Activated CD4-positive, alpha-beta T cell treated with anti-CD3 and anti-CD28 coated beads, Interleukin-2, amount 50 U/mL, for 24 hours (primary cell): ENCODE measurements at places on chromosomes 5 and 9.

- DNase-seq: no peak
Measured at GRCh38 chr5:124080256-124080655, 568.3 kb downstream of the CSNK1G3 start.

GRCh38 chr5:143008809-143009521 is 238.8 kb downstream of the ARHGAP26 start:
- DNase-seq: peak; percentile 85

DNA sequence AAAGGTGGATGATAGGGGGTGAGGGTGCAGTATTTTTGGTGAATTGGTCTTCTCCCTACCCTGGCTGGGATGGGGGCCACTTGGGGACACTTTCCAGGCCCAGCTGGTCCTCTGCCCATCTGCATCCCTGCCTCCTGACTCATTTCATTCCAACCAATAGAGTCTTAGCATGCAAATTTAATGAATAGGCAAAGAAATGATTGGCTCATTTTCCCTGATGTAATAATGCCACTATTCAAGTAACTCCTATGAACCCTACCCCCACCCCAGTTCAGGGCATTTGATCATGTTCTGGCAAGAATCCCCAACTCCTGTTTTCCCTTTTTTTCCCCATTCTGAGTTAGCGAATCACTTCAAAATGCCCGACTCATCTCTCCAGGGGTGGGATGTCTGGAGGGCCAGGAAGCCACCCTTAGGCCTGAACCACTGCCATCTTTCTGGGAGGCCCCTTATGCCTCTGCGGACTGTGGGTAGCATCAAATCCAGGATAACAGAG is 56.7 kb downstream of the PCDH1 start:
- DNase-seq: no peak

GRCh38 chr9:108668938-108669335 is 186.8 kb downstream of the ACTL7B start:
- no peak for DNase-seq

DNA sequence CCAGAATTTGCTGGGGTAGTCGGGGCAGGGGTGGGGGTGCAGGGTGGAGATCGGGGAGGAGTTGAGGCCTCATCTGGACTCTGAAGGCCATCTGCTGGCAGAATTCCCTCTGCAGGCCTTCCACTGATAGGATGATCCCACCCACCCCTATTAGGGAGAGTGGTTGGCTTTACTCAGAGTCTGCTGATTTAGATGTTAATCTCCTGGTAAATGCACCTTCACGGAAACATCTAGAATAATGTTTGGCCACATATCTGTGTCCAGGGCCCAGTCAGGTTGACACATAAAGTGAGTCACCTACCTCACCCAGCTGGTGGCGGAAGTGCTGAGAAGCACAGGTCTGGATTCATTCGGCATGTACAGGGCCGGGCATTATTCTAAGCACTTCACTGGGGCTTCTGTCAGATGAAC is 50.0 kb downstream of the DAPK1 start:
- no peak for DNase-seq

GRCh38 chr9:126461029-126461428 is 134.4 kb downstream of the MVB12B start:
- no peak for DNase-seq

GRCh38 chr5:168097876-168098653 is 193.4 kb upstream of the WWC1 start:
- DNase-seq: no peak

DNA sequence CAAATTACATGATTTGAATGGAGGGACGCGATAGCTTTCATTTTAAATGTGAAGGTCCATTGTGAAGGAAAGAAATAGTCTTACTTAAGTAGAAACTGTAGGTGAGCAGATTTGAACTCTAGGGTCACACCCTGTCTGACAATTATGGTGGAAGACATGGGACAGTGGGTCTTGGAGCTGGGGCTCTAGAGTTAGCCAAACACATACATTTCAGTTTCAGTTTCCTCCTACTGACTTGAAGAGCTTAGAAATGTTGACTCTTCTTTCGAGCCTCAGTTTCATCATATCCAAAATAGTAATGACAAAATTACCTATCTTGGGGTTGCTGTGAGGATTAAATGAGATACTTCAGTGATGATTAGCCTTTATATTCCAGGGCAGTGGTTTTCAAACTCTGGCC is 314.2 kb downstream of the NTRK2 start:
- DNase-seq: no peak

GRCh38 chr5:110752953-110753352 is 14.1 kb downstream of the SLC25A46 start:
- no peak for DNase-seq

- DNase-seq: no peak
Measured at GRCh38 chr9:115615821-115616665, 498.1 kb upstream of the TNC start.

DNA sequence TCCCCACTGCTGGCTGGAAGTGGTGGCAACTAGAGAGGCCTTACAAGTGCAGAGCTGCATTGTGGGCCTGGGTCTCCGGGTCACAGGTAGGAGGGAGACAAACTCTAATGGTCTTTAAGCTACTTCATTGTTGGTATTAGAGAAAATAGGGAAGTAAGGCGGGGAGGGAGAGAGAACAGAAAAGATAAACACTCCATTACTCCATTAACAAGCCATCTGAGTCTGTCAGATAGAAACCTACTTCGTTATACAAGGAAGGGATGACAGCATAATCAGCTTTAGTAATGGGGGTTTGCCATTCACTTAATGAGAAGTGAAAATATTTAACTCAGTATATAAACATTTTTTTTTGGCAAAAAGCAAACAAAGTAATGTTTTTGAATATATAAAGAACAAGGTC is 107.4 kb downstream of the TLE1 start:
- DNase-seq: no peak

DNA sequence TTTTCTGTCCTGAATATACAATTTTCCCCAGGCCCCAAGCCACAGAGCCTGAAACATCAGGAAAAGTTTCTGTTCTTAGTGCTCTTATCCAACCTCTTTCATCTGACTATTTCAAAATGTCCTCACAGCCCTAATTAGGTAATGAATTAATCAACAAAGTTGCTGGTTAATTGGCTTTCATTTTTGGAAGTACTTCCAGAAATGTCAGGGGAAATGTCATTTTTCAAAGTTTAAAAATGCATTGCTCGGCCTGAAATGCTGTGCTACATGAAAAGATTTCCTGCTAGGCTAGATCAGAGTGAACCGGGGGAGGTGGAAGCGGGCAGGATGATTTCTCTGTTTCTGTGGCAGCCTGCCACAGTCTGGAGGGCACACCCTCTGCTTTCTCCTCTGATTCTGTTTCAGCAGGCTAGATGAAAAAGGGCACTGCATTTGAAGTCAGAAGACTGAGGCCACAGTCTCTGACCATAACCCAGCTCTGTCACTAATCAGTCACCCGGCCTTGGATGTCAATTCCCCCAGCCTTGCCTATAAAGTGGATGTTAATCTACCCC is 55.9 kb upstream of the BARX1 start:
- DNase-seq: no peak

DNA sequence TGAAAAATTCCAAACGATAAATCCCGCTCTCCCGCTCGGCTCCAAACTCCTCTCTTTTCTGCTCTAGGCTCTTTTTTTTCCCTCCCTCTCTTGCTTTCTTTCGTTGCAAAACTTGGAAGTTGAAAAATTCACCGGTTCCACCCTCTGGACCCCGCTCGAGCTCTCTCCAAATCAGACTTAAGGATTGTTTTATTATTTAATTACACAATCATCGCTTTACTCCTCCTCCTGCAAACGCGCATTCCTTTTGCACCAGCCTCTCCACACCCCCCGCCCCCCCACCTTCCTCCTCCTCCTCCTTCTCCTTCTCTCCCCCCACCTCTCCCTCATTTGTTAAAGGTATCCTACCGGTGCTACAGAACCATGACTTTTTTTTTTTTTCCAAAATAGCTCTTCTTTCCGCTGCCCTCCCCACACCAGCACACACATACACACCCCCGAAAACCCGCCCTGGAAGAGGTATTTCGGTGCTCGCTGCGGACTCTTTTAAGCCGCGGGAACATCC is 535 bp upstream of the NFIB start:
- no peak for DNase-seq

DNA sequence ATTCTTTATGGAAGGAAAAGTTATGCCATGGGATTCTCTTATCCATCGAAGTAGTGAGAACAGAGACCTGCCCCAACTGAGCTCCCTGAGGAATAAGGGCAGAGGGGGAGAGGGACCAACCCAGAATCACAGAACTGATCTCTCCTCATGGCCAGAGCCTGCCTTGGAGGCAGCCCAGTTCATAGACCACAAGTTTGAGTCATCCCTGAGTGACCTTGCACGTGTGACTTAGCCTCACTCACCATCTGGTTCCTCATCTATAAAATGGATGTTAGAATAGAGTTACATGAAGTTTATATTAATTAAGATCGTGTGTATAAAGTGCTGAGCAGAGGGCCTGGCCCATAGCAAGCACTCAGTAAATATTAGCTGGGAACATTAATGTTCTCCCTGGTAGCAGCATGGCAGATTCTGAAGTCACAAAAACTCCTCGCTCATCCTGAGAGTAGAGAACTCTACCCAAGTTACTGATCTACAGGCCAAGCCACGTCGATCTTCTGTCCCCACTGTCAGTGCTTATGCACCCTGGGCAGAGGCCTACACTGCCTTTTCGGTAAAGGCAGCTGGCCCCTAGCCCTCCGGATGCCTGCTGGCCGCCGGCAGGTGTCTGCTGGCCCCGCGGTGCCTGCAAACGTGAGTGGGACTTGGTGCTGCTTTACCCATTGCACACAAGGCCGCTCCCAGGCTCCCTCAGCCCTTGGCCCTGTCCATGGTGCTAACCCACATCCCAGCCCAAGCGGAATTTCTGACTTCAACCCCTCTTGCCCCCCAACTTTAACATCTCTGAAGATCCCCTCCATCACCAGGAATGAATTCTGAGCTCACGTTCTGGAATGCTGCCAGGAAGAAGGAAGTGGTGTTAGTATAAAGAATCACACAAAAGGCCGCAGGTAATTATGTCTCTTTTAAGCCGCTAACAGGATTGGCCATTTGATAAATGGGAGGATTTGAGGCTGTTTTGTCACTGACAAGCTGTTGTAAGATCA is 61.1 kb upstream of the ARAP3 start:
- DNase-seq: no peak

DNA sequence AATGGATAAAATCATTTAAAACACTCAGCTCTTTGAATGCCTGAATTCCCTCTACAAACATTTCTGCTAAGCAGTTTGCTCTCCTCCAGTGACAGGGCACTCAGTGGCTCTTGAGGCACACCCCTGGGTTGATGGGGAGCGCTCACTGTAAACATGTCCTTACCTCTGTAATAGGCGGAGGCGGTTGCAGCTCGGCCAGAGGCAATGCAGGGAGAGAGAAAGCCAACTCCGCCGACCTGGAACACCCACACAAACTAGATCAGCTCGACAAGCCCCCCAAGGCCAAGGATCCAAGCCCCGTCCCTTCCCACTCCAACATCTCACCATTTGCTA is 329 bp downstream of the CDC23 start:
- DNase-seq: no peak

DNA sequence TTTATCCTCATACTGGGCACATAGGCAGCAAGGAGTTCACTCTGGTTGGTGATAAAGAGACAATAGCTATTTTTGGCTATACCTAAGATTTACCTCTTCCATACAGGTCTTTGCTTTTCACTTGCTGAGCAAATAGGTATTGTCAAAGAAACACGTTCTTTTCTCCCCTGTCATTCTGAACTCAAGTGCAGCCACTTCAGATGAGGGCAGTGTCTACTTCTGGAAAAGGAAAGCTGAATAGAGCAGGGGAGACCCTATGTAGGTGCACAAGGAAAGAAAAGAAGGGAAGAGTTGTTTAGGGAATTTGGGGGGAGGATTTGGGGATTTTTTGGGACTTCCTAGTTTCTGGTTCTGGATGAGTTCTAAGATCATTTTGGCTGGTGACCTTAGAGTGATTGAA is 109.6 kb downstream of the ATP10B start:
- no peak for DNase-seq

DNA sequence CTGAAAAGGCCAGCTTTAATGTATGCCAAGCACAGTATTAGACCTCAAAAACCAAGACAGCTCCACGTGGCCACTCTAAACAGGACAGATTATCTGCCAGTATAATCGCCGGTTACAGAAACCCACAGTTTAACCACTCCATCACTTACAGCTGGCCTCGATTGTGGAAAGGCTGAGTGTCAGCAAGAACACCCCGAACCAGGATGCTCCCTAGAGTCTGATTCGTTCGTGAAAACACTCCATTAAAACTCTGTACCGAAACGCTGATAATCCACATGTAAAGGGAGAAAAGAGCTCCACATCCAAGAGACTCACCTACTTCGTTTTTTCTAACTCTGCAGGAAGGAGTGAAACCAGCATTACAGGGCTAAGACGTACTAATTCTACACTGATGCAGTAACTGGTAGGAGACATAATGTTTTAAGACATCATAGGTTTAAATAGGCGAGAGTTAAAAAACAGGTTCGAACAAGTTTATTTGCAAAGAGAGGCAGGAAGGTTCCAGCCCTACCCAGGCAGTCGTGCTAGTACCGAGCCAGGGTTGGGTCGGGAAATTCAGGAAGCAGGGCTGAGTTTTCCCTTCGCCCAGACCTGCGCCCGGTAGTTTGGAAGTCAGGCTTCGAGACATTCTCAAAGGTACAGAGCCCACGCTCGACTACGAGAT is 949 bp downstream of the SERINC5 start:
- DNase-seq: no peak

- DNase-seq: no peak
Measured at GRCh38 chr5:142182840-142183239, 74.3 kb downstream of the NDFIP1 start.

DNA sequence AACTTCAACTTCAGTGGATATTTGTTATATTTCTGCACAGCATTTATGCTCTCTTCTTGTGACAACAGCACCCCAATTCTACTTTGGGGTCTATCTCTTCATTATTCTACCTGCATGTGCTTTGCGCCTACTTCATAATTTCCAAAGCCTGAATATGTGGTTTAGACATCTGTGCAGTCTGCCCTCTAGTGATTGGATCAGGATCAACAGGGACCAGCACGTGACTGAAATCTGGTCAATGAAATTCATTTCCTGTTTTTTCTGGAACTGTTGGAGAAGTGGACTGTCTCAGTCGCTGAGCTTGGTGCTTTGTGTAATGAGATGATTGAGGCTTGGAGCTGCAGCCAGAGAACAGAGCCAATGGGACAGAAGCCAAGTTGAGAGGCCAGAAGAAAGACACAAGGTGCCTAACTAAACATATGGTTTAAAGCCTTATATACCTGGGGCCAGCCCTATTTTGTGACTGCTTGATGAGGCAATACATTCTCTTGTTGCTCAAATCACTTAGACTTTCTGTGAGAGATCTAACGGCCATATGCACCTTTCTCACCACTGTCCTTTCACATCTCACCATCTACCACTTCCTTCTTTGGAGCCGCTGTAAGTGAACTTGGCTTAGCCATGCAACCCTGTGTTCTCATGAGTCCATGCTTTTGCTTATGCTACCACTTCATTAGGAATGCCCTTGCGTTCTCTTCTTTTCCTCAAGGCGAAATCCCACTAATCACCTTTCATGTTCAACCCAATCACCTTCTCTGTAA is 68.8 kb upstream of the PPP2R2B start:
- no peak for DNase-seq
